ENCODE measurements at places on chromosomes 12 and 14. TPM values are rescaled to one million over a fixed set of nuclear protein-coding genes. Genes with fewer than 3 reads are reported as not detected.

Gene MOAP1
- 13.8 TPM for total RNA-seq

Gene CCND2
- 133 TPM for total RNA-seq

Gene IFT43
- 35.0 TPM for total RNA-seq

Gene MANSC1
- 0.26 TPM for total RNA-seq

Gene MYO1H
- not detected for total RNA-seq

Gene TRIP11
- total RNA-seq = 35.2 TPM

Gene PLEKHG7
- not detected for total RNA-seq

Gene KLRC2
- 0.96 TPM for total RNA-seq

Gene CCDC38
- not detected for total RNA-seq

Gene TAS2R13
- total RNA-seq = 0.63 TPM

Gene KRT75
- not detected for total RNA-seq

Gene RND1
- total RNA-seq = not detected

Gene LEMD3
- 23.2 TPM for total RNA-seq

DNA sequence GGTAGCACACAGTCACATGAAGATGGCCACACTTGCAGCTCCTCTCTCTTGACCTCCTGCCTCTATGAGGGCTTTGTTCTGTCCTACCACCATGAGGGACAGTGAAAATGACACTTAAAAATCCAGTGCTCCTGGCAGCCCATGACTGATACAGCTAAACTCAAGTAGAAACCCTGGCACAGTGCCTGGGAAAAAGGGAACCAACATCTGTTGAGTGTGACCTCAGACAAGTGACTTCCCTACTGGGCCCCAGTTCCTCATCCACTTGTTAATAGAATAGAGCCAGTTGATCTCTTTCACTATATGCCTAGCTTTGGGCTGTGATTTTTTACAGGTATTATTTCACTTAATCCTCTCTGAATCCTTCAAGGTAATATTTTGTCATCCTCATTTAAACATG lies 4.8 kb downstream of the GUCY2C start:
- peak; percentile 18 for DNase-seq

DNA sequence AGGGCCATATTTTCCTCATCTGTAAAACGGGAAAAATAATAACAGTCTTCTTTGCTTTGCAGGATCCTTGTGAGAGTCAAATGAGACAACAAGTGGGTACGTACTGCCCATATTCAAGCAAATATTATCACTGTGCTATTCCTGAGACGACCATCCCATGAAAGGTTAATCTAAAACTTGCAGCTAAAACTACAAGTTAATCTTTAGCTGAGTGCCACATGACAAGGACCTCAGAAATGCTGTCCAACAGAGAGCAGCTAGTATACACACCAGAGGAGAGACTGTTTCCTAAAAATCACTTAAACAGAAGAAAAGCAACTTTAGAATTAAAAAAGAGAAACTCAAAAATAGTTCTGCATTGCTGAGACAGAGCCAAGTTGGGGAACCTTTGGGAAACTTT lies 162.7 kb upstream of the TMTC2 start:
- DNase-seq = no peak

DNA sequence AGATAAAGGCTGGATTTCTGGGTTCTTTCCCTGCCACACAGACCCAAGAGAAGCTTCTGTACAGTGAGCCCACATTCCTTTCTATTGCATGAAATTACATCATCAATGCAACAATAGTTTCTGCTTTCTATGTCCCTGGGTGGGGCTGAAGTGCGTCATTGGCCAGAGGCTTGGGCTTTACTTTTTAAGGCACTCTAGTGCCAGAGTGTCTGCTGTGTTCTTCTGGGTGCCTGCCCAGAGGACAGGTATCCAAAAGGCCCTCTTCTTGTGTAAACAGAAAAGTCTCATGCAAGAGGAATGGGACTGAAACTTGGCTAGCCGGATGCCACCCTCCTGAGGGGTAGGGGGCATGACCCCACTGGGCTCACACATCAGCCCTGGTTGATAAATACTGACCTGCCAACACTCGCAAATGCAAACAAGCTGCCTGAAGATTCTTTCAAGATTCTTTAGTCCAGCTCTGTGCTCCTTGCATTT lies 5.9 kb downstream of the KRT86 start:
- peak; percentile 76 for DNase-seq

- no peak for DNase-seq
Observed at GRCh38 chr12:28413460-28414109, 223.3 kb downstream of the CCDC91 start.

GRCh38 chr12:19440019-19440858 lies 947 bp downstream of the AEBP2 start:
- DNase-seq = peak; percentile 47

- no peak for DNase-seq
Observed at GRCh38 chr12:4005851-4006430, 132.7 kb upstream of the PARP11 start.

- DNase-seq = no peak
Observed at GRCh38 chr12:40889329-40889728, 197.1 kb downstream of the CNTN1 start.

- DNase-seq = no peak
Observed at GRCh38 chr12:93727195-93727811, 50.1 kb downstream of the CRADD start.

- DNase-seq = no peak
Observed at GRCh38 chr12:53664191-53664590, 11.7 kb downstream of the ATP5MC2 start.

DNA sequence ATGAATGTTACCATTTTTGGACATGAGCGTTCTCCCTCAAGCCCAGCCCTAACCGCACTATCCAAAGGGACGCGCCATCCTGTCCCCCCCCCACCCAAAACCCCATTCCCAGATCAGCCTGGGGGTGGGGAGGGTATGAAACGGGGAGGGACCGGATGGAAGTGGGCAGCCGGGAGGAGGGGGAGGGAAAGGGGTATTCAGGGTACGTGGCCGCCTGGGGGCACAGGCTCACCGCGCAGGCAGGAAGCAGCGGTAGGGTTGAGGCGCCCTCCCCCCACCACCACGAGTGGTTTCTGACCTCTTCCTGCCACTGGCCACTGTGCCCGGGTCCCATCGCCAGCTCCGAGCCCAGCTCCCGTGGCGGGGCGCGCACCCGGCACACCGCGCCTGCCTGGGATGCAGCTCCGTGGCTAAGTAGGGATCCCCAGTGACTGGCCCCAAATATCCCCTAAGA lies 1.4 kb downstream of the ACTN1 start:
- DNase-seq = peak; percentile 91

GRCh38 chr12:11497995-11498394 lies 102.6 kb upstream of the PRB2 start:
- no peak for DNase-seq

GRCh38 chr14:78016532-78016931 lies 153.6 kb upstream of the NRXN3 start:
- no peak for DNase-seq

DNA sequence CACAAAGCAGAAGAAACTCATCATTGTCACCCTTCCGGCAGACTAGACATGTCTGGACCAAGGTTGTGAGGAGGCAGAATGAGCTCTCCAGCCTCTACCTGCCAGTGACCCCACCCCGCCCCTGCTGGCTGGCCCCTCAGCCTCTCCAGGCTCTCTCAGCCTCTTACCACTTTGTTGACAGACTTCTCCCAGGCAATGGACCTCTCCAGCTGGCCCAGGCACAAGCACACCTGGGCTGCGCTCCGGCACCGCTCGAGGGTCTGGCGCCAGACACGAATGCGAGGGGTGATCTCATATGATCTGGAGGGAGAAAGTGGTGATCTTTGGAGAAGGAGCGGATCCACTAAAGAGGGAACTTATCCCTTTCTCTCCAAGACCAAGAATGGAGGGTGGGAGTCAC lies 30.3 kb downstream of the BAZ2A start:
- no peak for DNase-seq

DNA sequence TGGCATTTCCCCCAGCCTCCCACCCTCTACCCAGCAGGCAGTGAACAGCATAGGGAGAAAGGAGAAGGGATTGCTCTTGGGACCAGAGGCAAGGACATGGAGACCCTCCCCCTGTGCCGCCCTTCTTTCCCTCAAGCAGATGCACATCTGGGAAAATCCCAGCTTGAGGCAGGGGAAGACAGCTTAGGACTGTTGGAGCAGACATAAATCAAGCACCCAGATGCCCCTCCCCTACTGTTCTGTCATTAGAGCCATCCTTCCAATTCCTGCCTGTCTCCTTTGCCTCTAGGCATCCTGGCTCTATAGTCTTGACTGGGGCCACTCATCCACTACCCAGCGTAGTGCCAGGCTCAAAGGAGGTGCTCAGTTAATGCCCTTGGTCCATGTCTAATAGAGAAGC lies 7.5 kb upstream of the CISTR start:
- no peak for DNase-seq

DNA sequence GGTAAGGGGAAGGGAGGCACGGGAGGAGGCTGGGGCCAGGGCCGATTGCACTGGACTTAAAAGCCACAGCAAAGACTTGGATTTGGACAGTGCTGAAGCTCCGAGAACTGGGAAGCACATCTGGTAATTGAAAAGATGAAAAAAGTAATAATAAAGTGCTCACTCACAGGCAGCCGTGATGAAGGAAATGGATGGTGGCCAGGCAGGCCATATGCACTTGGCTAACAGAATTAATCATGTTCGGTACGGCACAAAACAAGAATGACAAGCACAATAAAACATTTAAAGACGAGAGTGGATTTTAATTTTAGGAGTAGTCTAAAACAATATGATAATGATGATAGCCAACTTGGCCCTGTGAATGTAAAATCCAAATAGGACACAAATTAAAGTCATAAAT lies 154.3 kb downstream of the VRK1 start:
- no peak for DNase-seq

- DNase-seq = no peak
Observed at GRCh38 chr14:79375356-79375755, 835.9 kb downstream of the DIO2 start.

DNA sequence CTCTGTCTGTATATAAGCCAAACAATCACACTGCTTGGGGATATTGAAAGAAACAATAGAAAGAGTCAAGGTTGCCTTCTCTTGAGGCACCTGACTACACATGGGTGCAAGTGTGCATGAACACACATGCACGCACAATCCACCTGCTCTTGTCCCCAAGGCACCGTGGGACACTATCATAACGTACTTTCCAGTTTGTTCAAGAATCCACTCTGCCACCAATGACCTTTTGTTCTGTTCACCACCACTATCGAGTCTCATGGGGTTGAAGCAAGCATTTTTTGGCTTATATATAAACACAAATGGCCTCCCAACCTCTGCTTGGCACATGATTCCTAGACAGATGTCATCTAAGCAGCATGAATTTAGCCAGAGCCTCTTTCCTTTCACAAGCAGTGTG lies 365.4 kb downstream of the EMP1 start:
- DNase-seq = no peak

GRCh38 chr14:50947446-50947845 lies 3.2 kb upstream of the PYGL start:
- peak; percentile 34 for DNase-seq

GRCh38 chr12:42584651-42585111 lies 4.9 kb downstream of the PRICKLE1 start:
- DNase-seq = peak; percentile 88

DNA sequence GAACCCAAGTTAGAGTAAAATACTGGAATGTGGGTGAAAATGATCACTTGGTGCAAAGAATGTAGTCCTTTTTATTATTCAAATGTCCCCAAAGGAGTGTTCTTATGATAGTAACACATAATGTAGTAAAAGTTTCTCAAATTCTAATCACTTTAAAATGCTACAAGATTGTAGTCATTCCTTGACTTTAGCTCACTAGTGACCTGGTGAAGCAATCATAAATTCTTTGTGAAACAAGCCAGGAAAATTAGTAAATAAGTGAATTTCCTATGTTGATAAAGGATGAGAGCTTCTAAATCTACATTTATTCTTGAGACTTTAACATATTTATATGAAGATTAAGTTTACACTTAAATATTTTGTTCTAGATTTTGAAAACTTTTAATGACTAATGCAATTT lies 30.7 kb upstream of the SLC17A8 start:
- no peak for DNase-seq

DNA sequence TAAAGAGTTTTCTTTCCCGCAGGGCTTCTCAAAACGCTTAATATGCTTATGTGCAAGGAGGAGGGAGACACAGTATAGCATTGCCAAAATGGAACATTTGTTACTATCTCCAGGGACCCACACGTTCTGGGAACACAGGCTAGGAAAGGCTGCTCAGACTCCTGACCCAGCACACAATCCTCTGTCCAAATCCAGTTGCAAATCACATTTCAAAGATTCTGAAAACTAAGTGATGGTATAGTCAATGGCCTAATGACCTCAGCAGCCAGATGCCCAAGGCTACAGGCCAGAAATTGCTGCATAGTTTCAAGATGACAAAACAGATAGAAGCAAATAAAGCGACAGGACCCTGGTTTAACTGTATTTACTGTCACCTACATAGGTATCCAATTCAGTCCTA lies 97.0 kb upstream of the GRIP1 start:
- DNase-seq = no peak

- DNase-seq = no peak
Observed at GRCh38 chr12:59027199-59027598, 106.9 kb upstream of the LRIG3 start.

GRCh38 chr12:132012919-132013568 lies 63.3 kb downstream of the EP400 start:
- no peak for DNase-seq

DNA sequence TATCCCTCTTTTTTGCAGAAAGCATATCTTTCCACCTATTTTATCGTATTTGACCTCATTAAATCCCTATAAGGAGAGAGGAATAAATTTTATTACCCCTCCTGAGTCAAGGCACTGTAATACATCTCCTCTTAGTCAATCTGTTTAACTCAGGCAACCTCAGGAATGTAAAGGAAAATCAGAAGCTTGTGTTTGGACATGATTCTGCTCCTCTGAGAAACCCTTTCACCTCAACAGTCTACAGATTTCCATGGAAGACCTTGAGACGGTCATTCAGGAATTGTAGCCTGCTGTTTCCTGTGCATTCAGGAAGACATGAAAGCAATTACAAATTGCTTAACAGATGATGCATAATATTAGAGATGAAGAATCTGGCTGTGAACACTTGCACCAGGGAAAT lies 360.8 kb downstream of the PAWR start:
- DNase-seq = no peak

DNA sequence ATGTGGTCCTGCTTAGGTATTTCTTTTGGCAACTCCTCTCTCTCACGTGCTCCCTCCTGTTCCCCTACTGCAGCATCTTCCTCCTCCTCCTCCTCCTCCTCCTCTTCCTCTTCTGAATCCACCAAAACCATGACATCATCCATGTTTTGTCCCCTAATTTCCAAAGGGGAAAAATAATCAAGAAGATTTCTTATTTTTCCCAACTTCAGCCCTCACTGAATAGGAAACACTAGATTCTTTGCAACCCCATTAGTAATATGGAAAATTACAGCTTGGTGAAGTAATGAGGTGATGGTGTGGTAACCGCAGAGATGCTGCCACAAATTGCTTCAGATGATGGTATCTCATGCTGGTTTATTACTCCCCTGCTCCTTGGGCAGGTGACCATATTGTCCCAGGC lies 7.5 kb upstream of the WSB2 start:
- DNase-seq = no peak

Data from LHCN-M2 (cell line).